ENCODE measurements at places on chromosomes 7 and 10.

- DNase-seq, result no peak
Observed at GRCh38 chr7:95155965-95156364, 168.4 kb downstream of the PON1 start.

- no peak for DNase-seq
Observed at GRCh38 chr10:130707389-130707979, 571.3 kb downstream of the GLRX3 start.

- DNase-seq, result no peak
Observed at GRCh38 chr7:42913591-42913990, 1.7 kb upstream of the C7orf25 start.

DNA sequence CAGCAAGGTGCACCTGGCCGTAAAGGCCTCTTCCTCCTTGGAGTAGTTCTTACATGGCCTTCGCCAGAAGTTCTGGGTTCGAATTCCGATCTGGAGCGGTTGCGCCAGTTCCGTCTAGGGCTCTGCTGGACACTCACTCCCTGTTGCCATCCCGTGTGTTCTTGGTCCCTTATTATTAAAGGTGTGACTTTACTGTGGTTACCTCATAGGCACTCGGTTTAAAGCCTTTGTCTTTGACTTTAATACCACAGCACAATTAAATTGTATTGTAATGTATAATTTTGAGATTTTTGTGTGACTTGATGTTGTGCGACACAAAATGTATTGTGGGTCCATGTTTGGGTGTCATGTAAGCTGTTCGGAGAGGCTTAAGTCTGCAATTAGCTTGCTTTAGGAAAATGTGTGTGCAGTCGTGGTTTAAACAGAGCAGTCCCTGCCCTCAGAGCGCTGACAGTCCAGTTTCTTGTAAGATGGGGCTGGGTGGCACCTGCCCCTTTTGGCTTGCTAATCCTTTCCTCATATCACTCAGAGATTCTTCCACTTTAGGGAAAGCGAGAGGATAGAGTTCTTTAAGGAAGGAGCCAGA, 919 bp downstream of the INPP5F start:
- DNase-seq, result no peak

- DNase-seq, result no peak
Observed at GRCh38 chr7:140635816-140636215, 4.8 kb downstream of the DENND2A start.

GRCh38 chr10:124035928-124036558, 57.4 kb downstream of the CHST15 start:
- no peak for DNase-seq
